ENCODE measurements at places on chromosomes 2 and 18. TPM values are rescaled to one million over a fixed set of nuclear protein-coding genes. Genes with fewer than 3 reads are reported as not detected.

DNA sequence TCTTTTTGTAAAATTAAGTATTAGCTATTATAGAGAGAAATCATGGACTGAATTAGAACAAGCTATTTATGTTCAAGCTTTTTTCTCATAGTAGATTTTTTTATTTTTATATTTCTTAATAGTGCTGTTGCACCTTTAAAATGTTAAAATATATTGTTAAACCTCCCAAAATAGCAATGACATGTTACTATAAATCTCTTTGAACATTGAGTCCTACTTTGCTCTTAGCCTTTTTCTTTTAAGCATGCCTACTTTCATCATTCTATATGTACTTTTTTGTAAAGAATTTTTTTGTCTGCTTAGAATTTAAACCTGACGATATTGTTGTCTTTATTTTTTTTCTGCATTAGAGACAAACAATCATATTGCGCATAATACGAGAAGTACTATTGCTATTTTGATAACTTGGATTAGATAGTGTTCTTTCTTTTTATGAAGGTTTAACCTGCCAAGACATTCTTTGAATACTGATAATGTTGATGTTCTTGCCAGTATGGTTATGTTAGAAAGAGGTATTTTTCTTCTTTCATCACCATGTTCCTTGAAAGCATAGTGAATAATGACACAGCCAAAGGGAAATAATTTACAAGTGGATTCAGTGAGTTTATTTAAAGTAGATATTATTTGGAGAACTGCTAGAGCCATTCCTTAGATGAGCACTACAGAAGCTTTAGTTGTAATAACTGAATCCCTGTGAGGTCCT, 40.6 kb downstream of the PMS1 start:
- DNase-seq = no peak

DNA sequence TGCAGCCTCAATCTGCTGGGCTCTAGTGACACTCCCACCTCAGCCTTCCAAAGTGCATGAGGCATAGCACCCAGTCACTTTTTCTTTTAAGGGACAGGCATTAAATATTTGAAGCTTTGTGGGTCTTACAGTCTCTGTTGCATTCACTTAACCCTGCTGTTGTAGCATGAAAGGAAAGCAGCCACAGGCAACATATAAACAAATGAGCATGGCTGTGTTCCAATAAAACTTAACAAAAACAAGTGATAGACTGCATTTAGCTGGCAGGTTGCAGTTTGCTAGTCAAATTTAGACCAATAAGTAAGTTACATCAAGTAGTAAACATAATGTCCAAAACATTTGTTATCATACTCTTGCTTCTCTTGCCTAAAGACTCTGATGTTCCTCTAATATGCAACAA, 297.3 kb upstream of the MMADHC start:
- no peak for DNase-seq

Gene AQP12A
- total RNA-seq = not detected

DNA sequence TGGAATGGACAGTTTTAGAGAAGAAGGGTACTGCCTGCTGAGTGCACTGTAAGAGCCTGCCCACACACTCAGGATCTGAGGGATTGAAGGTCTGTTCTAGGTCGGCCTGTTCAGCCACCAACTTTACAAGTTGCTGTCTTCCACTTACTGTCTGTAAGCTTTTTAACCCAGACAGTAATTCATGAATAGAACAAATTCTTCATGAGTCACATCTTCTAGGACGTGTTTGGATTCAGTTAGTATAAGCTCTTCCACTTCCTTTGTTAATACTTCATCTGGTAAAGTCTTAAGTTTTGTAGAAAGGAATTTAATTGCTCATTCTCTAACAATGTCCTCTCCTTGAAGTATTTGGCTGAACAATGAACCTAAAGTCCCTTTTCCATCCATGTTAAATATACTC, 74.6 kb downstream of the PDE11A start:
- DNase-seq = no peak

Gene RIT2
- total RNA-seq = not detected

- peak; percentile 11 for DNase-seq
Measured at GRCh38 chr2:136985044-136985443, 219.7 kb downstream of the THSD7B start.

Gene ARHGAP15
- 0.17 TPM for total RNA-seq

Data from hepatocyte (in vitro differentiated cells).